ENCODE measurements at places on chromosomes 3 and 15. TPM values are rescaled to one million over a fixed set of nuclear protein-coding genes. Genes with fewer than 3 reads are reported as not detected.

Gene DUOX2
- 0.03 TPM for polyA plus RNA-seq

DNA sequence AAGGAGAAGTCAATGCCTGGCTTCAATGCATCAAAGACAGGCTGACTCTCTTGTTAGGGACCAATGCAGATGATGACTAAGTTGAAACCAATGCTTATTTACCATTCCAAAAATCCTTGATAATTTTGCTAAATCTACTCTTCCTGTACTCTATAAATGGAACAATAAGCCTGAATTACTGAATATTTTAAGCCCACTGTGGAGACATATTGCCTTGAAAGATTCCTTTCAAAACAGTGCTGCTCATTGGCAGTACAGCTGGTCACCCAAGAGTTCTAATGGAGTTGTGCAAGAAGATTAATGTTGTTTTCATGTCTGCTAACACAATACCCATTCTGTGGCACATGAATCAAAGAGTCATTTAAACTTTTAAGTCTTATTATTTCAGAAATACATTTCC is 181.0 kb upstream of the CBLB start:
- no peak for DNase-seq

- DNase-seq: no peak
These were observed 69.0 kb upstream of the FNDC3B start for GRCh38 chr3:171970301-171970788.

GRCh38 chr3:113534365-113534764 is 2.0 kb downstream of the SIDT1 start:
- DNase-seq: no peak

DNA sequence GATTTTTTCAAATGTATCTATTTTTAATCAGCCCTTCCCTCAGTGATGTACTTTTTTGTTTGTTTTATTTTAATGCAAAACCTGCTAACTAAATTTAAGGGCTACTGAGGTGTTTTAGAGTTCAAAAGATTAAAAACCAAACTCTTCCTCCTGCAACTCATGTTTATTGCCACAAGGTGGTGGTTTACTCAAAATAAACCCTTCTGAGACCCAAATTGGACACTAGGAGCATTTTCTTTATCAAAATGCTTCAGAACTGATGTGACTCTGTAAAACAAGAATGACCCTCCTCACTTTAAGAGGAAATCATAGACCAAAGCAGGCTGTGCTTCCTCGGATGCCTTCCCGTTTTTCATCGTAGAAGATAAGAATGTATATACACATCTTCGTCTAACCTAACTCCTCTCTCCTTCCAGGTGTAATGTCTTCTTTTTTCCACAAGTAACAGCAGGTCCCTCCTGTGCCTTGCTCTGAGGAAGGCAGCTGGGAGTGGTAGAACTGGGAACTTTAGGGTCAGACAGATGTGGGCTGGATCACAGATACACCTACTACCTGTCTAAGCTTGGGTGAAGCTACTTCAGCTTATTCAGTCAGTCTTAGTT is 2.9 kb upstream of the NME9 start:
- DNase-seq: peak; percentile 44

GRCh38 chr3:102238362-102238761 is 196.5 kb upstream of the ZPLD1 start:
- no peak for DNase-seq
